ENCODE measurements at places on chromosomes 3 and 15. TPM values are rescaled to one million over a fixed set of nuclear protein-coding genes. Genes with fewer than 3 reads are reported as not detected.

ABHD6 gene
- 1.1 TPM for total RNA-seq

CCDC71 gene
- total RNA-seq = 11.8 TPM

STRIT1 gene
- total RNA-seq = not detected

POC1A gene
- 32.7 TPM for total RNA-seq

STX19 gene
- total RNA-seq = not detected

MKRN3 gene
- 2.5 TPM for total RNA-seq

FILIP1L gene
- total RNA-seq = 0.24 TPM

UCN2 gene
- total RNA-seq = not detected

GOLGA8N gene
- total RNA-seq = 2.2 TPM

CAV3 gene
- not detected for total RNA-seq

GASK1A gene
- not detected for total RNA-seq

TRPM1 gene
- total RNA-seq = not detected

STRA6 gene
- not detected for total RNA-seq

PGBD4 gene
- total RNA-seq = 2.0 TPM

ANKRD63 gene
- total RNA-seq = not detected

GOLGA6L9 gene
- 1.8 TPM for total RNA-seq

UBA7 gene
- 97.7 TPM for total RNA-seq
